Stomach (tissue), 19 donors: ENCODE measurements at places on chromosomes 3 and 15. TPM values are rescaled to one million over a fixed set of nuclear protein-coding genes. Genes with fewer than 3 reads are reported as not detected.

DNA sequence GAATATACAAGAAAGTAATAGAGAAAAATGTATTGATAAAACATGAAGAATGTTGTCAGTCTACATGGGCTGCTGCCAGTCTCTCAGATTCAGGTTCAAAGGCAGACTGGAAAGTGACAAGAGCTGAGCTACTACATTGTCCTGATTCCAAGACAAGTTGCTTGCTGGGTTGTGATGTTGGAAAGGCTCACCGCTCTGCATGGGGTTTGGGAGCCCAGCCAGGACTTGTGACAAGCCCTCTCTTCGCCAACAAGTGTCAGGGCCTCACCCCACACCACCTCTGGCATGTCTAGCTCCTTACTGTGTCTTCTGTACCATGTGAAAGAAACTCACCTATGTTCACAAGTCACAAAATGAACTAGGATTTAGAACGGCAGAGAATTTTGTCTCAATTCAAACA lies 43.0 kb upstream of the SH3GL3 start:
- no peak overlapping the region for H3K27ac ChIP-seq
- no peak overlapping the region for H3K4me3 ChIP-seq
- peaks cover 30% of the 10 kb centered on the region for H3K27me3 ChIP-seq
- no peaks in the 10 kb centered on the region for H3K36me3 ChIP-seq

- no peaks in the 10 kb centered on the region for H3K36me3 ChIP-seq
- H3K27me3 ChIP-seq, result no peaks in the 10 kb centered on the region
- no peak overlapping the region for H3K4me3 ChIP-seq
- peaks cover 14% of the 10 kb centered on the region for H3K4me1 ChIP-seq
- no peak for DNase-seq
These were observed 68.0 kb upstream of the XCR1 start for GRCh38 chr3:46095307-46095706.

- H3K4me1 ChIP-seq, result no peaks in the 10 kb centered on the region
- DNase-seq, result no peak
- H3K4me3 ChIP-seq, result no peak overlapping the region
- no peaks in the 10 kb centered on the region for H3K27me3 ChIP-seq
- peaks cover 87% of the 10 kb centered on the region for H3K36me3 ChIP-seq
These were observed 49.4 kb downstream of the TGM4 start for GRCh38 chr3:44923632-44924456.

DNA sequence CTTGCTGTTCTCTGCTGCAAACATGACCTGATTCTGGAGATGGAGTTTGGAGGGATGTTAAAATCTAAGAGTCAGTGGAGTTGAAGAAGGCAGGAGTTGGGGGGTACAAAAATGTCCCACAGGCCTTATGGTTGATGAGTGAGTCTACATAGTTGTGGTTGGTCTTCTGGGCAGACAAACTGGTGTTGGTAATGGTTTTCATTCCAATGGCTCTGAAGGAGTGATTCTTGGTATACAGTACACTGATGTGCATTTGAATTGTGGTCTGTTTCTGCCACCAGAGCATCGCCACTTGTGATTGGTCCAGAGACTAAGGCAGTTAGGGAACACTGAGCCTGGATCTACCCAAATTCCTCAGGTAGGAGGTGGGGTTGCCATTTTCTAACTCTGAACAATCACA lies 514.1 kb upstream of the CFAP20DC start:
- DNase-seq, result no peak
- H3K4me1 ChIP-seq, result no peaks in the 10 kb centered on the region
- H3K36me3 ChIP-seq, result no peaks in the 10 kb centered on the region
- H3K27me3 ChIP-seq, result no peaks in the 10 kb centered on the region
- no peak overlapping the region for H3K4me3 ChIP-seq

- no peak overlapping the region for H3K27ac ChIP-seq
- H3K4me1 ChIP-seq, result no peaks in the 10 kb centered on the region
- peak; percentile 22 for DNase-seq
- no peaks in the 10 kb centered on the region for H3K36me3 ChIP-seq
- no peak overlapping the region for H3K4me3 ChIP-seq
These were observed 83.2 kb downstream of the GADL1 start for GRCh38 chr3:30811151-30811795.

GRCh38 chr3:36904641-36905040 lies 40.2 kb downstream of the TRANK1 start:
- no peaks in the 10 kb centered on the region for H3K27me3 ChIP-seq
- H3K27ac ChIP-seq, result no peak overlapping the region
- DNase-seq, result no peak
- H3K36me3 ChIP-seq, result peaks cover 25% of the 10 kb centered on the region
- no peak overlapping the region for H3K4me3 ChIP-seq

DNA sequence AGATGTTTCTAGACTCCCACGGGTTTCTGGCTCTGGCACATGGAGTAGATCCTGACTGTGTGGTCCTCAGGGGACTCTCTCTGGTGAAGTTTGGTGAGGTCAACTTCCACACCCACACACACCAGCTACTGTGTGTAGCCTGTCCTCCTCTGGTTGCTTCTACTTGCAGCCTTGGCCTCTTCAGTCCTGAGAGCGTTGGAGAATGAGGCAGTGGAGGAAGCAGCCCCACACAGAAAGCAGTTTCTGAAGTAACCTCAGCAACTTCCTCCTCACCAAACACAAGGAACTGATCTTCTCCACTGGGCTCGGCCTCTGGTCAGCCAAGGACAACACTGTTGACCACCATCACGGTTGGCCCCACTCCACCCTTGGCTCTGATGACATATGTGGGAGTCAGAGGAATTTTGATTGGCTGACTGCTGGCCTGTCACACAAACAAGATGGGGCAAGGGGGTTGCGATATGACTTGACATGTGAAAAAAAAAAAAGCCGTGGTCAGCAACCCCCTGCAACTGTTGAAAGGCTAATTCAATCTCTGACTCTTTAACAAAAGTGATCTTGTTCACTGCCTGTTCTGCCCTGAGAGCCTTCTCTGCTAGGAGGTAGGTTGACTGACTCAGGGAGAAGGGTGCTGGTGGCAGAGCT lies 19.6 kb downstream of the CD86 start:
- H3K4me3 ChIP-seq, result no peak overlapping the region
- no peaks in the 10 kb centered on the region for H3K27me3 ChIP-seq
- H3K36me3 ChIP-seq, result no peaks in the 10 kb centered on the region
- H3K27ac ChIP-seq, result no peak overlapping the region
- DNase-seq, result no peak

- no peaks in the 10 kb centered on the region for H3K36me3 ChIP-seq
- no peak for DNase-seq
- H3K4me1 ChIP-seq, result no peaks in the 10 kb centered on the region
- no peaks in the 10 kb centered on the region for H3K27me3 ChIP-seq
- no peak overlapping the region for H3K4me3 ChIP-seq
These were observed 98.1 kb downstream of the TPRA1 start for GRCh38 chr3:127492426-127492825.

GRCh38 chr3:191070201-191070600 lies 128.8 kb upstream of the OSTN start:
- no peaks in the 10 kb centered on the region for H3K36me3 ChIP-seq
- DNase-seq, result no peak
- H3K4me1 ChIP-seq, result no peaks in the 10 kb centered on the region

DNA sequence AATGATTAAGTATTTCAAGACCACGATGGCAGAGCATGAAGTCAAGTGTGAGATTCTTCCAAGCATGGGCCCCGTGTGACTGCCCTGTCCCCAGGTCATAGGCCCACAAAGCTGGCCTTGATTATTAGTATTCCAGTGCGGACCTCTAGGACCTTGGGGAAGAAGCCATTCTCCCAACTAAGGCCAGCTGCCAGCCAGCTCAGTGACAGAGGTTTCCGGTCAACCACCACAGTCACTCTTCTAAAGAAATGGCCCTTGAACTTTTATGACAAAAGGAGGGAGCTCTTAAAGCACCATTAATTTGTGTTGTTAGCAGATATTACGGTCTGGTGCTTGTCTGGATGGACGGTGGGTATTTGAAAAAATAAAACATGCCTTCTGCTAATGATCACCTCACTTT lies 28.0 kb downstream of the FAM3D start:
- H3K4me3 ChIP-seq, result no peak overlapping the region
- H3K4me1 ChIP-seq, result peaks cover 5% of the 10 kb centered on the region
- DNase-seq, result no peak
- H3K36me3 ChIP-seq, result no peaks in the 10 kb centered on the region
- peaks cover 4% of the 10 kb centered on the region for H3K27me3 ChIP-seq
- H3K27ac ChIP-seq, result no peak overlapping the region

- H3K4me3 ChIP-seq, result no peak overlapping the region
- H3K36me3 ChIP-seq, result no peaks in the 10 kb centered on the region
- H3K4me1 ChIP-seq, result no peaks in the 10 kb centered on the region
These were observed 412.8 kb upstream of the WNT5A start for GRCh38 chr3:55899887-55900286.

GRCh38 chr15:91516866-91517265 lies 336.6 kb upstream of the SLCO3A1 start:
- no peaks in the 10 kb centered on the region for H3K4me1 ChIP-seq
- H3K4me3 ChIP-seq, result no peak overlapping the region
- no peaks in the 10 kb centered on the region for H3K27me3 ChIP-seq
- H3K27ac ChIP-seq, result no peak overlapping the region

- H3K4me1 ChIP-seq, result peaks cover 20% of the 10 kb centered on the region
- no peaks in the 10 kb centered on the region for H3K36me3 ChIP-seq
- no peak for DNase-seq
- peak overlapping the region; percentile 82 for H3K4me3 ChIP-seq
- H3K27ac ChIP-seq, result peak overlapping the region; percentile 98
- no peaks in the 10 kb centered on the region for H3K27me3 ChIP-seq
These were observed 399 bp upstream of the SUCLG2 start for GRCh38 chr3:67654844-67655177.

DNA sequence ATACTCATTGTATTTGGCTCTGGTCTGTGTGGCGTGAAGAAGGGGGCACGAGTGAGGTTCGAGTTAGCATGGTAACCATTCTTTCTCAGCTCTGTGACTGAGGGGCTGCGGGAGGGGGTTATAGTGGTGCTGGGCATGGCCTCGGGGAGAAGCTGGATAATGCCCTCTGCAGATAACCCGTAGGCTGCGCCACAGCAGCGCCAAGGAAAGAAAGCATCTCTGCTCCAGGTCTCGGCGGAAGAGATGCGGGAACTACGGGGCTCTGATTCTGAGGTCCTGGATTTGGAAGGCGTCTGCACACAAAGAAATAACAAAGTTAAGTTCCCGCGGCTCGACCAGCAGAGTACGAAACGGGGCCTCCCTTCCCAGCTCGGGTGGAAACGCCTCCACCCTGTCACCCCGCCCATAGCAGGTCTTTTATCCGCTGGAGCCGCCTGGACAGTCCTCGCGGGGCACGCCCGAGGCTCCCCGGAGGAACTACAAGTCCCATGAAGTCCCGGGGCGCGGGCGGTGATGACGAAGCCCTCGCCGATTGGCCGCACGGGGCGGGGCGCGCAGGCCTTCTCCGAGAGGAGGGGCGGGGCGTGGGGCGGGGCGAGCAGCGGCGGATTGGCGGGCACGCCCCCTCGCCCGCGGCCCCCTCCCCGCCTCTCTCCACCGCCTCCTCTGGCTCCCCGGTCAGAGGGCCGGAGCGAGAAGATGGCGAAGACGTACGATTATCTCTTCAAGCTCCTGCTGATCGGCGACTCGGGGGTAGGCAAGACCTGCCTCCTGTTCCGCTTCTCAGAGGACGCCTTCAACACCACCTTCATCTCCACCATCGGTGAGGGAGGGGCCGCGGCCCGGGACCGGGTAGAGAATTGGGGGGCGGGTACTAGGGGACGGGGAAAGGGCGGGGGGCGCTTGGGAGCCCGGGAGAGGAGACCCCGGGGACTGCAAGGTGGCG lies at the start of gene RAB8B:
Gene RAB8B (plus strand): TSS at position 681 of the 946 bp plus-strand sequence. CDS start 19 bp downstream, at position 700.
- H3K4me3 ChIP-seq, result peak within 1 kb of the TSS; percentile 66
- no peaks in the 10 kb centered on the region for H3K36me3 ChIP-seq
- H3K27me3 ChIP-seq, result no peaks in the 10 kb centered on the region
- H3K27ac ChIP-seq, result peak within 1 kb of the TSS; percentile 83
- peak; percentile 99 for DNase-seq

GRCh38 chr3:133362539-133362938 lies 37.3 kb upstream of the BFSP2 start:
- no peak overlapping the region for H3K27ac ChIP-seq
- no peaks in the 10 kb centered on the region for H3K4me1 ChIP-seq
- no peak overlapping the region for H3K4me3 ChIP-seq
- no peak for DNase-seq

DNA sequence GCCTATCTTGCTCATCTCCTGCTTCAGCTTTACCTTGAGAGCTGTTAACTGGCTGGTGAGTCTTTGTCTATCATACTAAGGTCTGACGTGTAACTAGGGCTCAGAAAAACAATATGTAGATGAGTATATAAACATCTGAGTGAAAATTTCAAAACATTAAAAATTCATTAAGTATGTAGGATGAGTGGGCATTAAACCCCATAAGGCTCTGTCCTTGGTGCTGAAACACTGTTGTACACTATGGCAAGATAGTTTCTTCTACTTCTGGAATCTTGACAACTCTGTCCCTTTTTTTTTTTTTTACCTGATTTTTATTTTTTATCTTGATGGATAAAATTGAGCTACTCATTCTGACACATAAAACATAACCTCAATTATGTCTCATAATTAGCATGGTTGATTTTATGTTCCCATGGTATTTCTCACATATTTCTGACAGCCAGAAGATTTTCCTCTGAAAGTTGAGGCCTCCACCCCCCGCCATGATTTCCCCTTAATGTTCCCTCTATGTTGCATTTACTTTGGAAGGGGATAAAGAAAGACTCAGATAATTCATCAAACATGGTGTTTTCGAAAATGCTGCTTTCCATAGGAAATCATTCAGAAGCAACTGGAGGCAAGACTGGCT lies 54.3 kb downstream of the DGKG start:
- H3K27ac ChIP-seq, result no peak overlapping the region
- H3K36me3 ChIP-seq, result no peaks in the 10 kb centered on the region
- H3K27me3 ChIP-seq, result peaks cover 15% of the 10 kb centered on the region
- no peaks in the 10 kb centered on the region for H3K4me1 ChIP-seq
- no peak for DNase-seq

DNA sequence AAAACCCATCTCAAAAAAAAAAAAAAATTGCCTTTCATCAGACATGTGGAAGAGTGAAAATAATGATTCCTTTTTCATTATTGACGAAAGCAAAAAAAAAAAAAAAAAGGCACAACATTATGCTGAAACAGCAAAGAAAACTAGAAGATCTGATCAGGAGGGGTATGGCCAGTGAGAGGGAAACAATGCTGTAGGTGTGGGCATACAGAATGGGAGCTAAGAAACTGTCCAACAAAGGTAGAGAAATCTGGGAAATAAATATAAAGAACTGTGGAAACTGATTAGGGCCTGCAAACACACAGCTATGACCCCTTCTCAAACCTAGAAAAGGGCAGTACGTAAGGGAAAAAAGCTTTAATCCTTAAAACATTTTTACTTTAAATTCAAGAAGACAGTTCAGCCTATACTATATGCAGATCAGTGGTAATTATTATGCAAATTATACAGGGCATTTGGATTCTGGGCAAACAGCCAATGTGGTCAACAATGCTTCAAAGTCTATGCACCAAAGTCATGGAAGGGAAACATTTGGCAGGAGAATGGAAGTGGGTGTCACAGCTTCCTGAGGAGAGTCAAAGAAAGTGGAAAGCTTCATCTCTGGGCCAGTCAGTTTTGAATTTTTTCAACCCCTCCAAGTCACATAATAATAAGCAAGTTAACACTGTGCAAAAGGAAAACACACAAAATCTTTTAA lies 68.3 kb upstream of the SLC12A8 start:
- no peaks in the 10 kb centered on the region for H3K27me3 ChIP-seq
- H3K36me3 ChIP-seq, result peaks cover 8% of the 10 kb centered on the region
- no peak overlapping the region for H3K4me3 ChIP-seq
- H3K27ac ChIP-seq, result no peak overlapping the region

Gene C3orf20
- 0.37 TPM for total RNA-seq

Gene SMCO1
- not detected for total RNA-seq

Gene ZPLD1
- total RNA-seq, result 0.58 TPM

Gene LRRC31
- total RNA-seq, result 1.8 TPM

Gene LRRIQ4
- not detected for total RNA-seq

Gene CD80
- 0.14 TPM for total RNA-seq

Gene CIB2
- total RNA-seq, result 20.4 TPM

Gene LXN
- 8.7 TPM for total RNA-seq
